ENCODE measurements at places on chromosomes 6 and 20.

- no peak for DNase-seq
Measured at GRCh38 chr20:34824026-34824425, 1.4 kb downstream of the NCOA6 start.

DNA sequence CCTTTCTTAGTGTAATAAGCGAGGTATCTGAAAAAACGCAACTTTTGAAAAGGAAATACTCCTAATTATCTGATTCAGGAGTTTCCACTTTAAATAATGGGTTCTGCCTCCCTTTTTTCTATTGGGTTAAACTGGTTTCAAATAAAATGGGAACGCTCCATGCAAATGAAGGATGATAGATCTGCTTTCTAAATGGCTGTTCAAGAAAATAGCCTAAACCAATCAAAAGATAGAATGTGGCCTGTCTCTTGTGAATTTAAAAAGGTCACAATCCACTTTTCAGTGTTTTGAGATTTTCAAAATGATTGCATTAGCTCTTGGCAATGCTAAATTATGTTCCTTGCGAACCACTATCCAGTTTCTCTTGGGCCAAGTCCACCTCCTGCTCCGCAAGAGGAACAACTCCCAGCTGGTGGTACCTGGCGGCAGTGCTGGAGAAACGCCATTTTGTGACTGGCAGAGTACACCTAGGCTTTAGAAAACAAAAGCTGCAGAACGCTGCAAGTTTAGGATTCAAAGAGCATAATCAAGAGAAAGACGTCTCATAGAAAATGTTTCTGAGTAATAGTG, 56.7 kb downstream of the TRIM38 start:
- no peak for DNase-seq

- DNase-seq: no peak
Measured at GRCh38 chr20:57568088-57568896, 7.4 kb downstream of the PCK1 start.

DNA sequence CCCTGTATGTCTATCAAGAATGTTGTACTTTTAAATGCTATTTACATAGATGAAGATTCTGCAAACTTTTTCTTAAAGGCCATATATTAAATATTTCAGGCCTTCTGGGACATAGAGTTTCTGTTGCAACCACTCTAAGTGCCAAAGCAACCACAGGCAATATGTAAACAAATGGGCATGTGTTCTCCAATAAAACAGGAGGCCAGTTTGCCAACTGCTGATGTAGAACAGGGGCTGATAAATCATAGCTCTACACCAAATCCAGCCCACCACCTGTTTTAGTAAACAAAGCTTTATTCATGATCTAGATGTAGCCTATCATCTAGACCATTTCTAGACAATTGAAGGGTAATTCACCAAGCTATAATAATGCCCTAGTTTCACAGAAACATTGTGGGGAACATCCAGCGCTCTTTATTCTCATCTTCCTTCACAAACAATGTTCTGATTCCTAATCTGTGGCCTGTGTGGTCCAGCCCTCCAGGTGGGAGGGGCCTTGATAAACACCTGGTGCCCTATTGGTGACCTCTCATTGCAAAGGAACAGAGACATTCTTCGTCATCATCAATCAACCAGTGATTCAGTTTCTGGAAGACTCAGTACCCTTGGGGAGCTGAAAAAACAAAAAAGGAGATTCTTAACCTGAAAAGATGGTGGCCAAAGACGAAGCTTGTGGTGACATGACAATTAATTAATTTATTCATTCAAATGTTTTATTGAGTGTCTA, 80.2 kb downstream of the PREP start:
- DNase-seq: no peak

GRCh38 chr6:99588618-99589289, 17.9 kb upstream of the PRDM13 start:
- DNase-seq: no peak
